A172 (cell line): ENCODE measurements at places on chromosomes 16 and 17. TPM values are rescaled to one million over a fixed set of nuclear protein-coding genes. Genes with fewer than 3 reads are reported as not detected.

- no peak for DNase-seq
Measured at GRCh38 chr16:17270111-17270510, 200.6 kb downstream of the XYLT1 start.

GRCh38 chr16:2865651-2866050 is 7.7 kb upstream of the PRSS22 start:
- no peak for DNase-seq

DNA sequence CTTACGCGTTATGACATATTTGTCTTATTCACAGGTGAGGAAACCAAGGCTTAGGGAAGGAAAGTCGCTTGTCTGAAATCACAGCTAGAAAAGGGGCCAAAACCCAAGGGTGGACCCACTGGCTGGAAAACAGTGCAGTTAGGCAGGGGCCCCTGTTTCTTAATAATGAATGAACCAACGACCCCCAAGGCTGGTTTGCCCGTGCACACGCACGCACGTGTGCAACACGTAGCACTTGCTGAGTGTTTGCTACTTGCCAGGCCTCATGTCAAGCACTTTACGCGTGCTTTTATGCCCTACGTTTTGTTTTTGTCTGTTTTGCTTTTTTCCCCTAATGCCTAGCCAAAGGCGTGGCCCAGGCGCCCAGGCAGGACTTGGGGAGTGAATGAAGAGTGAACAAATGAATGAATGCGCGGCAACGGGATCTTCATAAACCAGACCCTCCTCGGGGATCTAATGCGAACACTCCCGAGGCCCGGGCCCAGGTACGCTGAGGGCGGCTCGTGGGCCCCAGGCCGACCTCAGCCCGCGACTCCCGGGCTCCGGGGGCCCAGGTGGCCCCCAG is 571 bp upstream of the USP10 start:
- DNase-seq, result no peak

- DNase-seq, result no peak
Measured at GRCh38 chr16:80063031-80063712, 462.6 kb upstream of the MAF start.

GRCh38 chr16:72128701-72129100 is 35.1 kb downstream of the DHX38 start:
- no peak for DNase-seq

DNA sequence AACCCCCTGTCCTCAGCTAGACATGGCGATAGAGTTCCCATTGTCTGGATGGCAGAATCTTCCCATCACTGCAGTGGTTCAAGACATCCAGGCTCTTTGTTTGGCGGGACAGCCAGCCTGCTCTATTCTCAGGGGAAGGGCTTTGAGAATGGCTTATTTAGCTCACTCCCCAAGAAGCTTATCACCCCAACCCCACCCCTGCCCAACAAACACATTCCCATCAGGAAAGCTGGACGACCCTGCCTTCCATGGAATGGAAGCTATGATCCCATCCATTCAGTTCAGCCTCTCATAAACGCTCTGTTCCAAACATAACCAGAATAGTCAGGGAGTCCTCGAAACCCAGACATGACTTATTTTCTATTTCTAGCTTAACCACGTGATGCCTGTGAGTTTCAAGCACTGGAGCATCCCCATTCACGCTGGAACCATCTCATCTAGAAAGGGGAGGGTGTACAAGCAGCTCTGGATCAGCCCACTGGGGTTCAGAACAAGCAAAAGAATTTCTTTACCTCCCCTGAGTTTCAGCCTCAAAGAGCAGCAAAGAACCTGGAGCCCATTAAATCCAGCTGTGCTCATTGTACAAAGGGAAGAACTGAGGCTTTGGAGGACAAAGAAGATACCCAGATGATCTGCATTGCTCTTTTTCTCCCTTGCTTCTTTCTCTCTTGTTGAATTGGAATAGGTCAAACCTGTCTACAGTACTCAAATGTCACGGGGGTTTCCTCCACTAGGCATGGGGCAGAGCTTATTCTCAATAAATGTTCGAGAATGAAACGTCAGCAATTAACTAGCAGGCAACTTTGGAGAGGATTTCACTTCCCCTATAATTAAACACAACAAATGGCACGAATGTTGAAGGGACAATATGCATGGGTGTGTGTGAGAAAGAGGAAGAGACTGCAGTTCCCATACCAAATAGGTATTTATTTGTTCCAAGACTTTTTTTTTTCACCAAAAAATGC is 93.1 kb downstream of the XYLT1 start:
- no peak for DNase-seq

- DNase-seq, result no peak
Measured at GRCh38 chr16:2273484-2273883, 5.6 kb upstream of the RNPS1 start.

Gene KRTAP9-2
- not detected in 2 replicates for total RNA-seq

- DNase-seq, result no peak
Measured at GRCh38 chr17:73283841-73284282, 22.2 kb upstream of the CPSF4L start.

- DNase-seq, result no peak
Measured at GRCh38 chr16:2495041-2495440, 18.7 kb upstream of the ATP6V0C start.

DNA sequence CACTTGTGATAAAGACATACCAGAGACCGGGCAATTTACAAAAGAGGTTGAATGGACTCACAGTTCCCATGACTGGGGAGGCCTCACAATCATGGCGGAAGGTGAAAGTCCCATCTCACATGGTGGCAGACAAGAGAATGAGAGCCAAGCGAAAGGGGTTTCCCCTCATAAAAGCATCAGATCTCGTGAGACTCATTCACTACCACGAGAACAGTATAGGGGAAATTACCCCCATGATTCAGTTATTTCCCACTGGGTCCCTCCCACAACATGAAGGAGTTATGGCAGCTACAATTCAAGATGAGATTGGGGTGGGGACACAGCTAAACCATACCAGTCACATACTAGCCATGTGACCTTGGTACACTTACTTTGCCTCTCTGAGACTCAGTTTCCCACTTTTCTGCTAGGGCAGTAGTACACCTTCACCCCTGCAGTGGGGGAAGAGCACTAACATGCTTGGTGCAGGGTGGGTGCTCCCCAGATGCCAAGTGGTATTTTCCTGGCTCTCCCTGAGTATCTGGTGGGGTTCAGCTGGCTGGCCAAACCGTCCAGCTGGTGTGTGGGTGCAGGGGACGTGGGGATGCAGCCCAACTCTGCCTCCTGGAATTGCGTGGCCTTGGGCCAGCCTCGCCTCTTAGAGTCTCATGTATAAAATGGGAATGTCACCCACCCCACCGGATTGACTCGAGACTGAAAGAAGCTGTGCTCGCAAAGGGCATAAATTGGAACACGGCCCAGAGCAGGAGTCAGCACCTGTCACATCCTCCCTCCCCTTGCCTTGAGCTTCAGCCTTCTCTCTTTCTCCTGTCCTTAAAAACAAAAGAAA is 364.1 kb downstream of the CPPED1 start:
- no peak for DNase-seq

DNA sequence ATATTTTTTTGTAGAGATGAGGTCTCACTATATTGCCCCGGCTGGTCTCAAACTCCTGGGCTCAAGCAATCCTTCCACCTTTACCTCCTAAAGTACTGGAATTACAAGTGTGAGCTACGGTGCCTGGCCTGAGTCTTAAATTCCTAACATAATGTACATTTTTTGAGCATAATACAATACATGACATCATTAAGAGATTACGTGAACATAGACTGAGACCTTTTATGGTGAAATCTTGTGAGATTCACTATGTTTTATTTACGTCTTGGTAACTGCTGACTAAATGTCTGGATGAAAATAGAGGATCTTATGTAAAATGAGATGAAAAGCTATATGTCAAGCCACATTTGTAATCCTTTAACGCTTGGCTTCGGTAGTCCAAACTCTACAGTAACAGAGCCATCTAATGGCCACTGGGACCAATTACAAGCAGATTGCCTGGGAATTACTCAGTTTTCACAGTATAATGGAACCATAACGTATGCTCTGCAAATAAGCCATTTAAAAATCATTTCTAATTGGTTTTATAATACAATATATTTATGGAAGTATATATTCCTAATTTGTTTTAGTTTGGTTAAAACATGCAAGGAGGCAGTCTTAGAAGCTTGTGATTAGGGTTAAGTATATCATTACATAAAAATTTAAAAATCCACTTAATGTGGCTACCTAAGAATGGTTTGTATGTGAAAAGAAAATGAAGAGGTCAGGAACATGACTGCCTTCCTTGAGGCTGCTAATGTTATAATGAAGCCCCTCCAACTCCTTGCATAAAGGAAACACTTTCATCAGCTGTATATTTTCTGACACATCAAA is 8.1 kb upstream of the EFCAB13 start:
- peak; percentile 72 for DNase-seq

DNA sequence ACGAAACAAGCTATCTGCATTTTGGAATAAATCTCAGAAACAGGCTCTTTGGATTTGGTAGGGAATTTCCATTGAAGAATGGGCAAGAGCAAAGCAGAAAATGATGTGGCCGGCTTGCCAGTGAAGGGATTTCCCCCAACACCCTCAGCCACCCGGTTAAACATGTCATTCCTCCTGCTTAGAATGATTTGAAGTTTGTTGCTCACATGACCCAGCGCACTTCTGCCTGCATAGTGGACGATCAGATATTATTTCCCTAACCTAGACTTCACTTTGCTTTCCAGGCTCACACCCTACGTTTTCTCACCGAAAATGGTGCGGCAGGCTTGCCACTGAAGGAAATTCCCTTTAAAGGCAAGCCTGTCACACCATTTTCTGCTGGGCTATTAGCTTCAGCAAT is 170.7 kb downstream of the CDH11 start:
- no peak for DNase-seq

Gene MT1F
- total RNA-seq, result not detected in 2 replicates

GRCh38 chr16:27080895-27081294 is 14.2 kb downstream of the C16orf82 start:
- DNase-seq, result no peak

Gene MT4
- total RNA-seq, result not detected in 2 replicates

Gene NPB
- 0.77 and 1.8 TPM in 2 replicates for total RNA-seq

Gene KRT40
- total RNA-seq, result not detected in 2 replicates
